GM13977 (cell line): ENCODE measurements at places on chromosomes 11 and 22.

- no peak for DNase-seq
Observed at GRCh38 chr11:35794850-35795249, 132.3 kb downstream of the TRIM44 start.

GRCh38 chr11:42524534-42525227 is 787.1 kb upstream of the API5 start:
- peak; percentile 46 for DNase-seq

- no peak for DNase-seq
Observed at GRCh38 chr11:105790840-105791239, 181.0 kb downstream of the GRIA4 start.

GRCh38 chr11:96704847-96705246 is 315.0 kb downstream of the JRKL start:
- no peak for DNase-seq

- no peak for DNase-seq
Observed at GRCh38 chr22:35523167-35523947, 17.3 kb upstream of the RASD2 start.

GRCh38 chr11:103043826-103044678 is 47.9 kb downstream of the DCUN1D5 start:
- DNase-seq, result no peak

DNA sequence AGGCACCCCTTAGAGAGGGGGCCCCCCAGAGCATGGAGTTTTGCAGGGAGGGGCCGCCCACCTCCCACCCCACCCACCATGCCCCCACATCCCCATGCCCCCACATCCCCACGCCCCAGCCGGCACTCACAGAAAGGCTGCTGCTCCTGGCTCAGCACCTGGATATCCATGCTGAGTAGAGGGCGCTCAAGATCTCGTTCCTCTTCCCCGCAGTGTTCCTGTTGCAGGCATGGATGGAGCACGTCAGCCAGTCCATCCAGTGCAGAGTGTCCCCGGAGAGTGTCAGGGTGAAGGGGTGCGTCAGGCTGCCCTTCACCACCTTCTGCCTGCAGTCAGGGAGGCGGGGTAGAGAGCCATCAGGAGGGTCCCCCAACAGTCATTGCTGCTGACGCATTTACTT is 156.2 kb downstream of the CRYBB2 start:
- no peak for DNase-seq

DNA sequence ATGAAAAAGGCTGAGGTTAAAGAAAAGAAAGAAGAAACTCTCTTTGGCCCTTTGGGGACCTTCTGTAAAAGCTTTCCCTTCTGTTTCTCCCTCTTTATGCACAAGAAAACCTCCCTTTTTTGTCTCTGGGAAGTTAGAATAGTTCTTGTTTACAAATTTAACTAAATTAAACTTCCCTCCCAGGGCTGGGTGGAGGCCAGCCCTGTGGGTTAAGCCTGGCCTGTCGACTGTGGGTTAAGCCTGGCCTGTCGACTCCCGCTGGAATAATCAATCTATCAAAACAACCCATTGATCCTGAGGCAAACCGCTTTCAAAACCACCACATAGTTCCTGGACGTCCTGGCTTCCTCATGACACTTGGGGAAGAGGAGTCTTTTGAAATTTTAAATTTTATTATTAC is 1.2 kb upstream of the DRG1 start:
- no peak for DNase-seq

GRCh38 chr11:19633276-19633675 is 79.4 kb upstream of the NAV2 start:
- DNase-seq, result no peak

DNA sequence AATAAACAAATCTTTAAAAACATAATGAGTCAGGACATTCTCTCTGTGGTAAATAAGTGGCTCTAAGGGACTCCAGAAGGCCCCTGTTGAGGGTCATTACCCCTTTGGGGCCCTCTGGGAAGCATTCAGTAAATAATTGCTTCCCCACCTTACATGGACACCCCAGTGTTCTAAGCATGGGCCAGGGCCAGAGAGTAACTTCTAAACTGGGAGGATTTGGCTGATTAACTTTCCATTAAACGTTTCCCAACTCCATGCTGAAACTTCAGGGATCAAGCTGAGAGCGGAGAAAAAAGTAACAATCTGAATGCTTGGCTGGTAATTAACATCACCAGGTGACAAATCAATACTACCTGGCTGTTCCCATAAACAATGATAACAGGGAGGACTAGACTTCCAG is 783.9 kb upstream of the LRRC4C start:
- DNase-seq, result no peak
